ENCODE measurements at places on chromosomes 16 and 17.
A peak's percentile ranks its signal among the peaks of the same experiment; 100 is the strongest.

- DNase-seq, result peak; percentile 84
These were observed 49.4 kb upstream of the GSE1 start for GRCh38 chr16:85563515-85564276.

DNA sequence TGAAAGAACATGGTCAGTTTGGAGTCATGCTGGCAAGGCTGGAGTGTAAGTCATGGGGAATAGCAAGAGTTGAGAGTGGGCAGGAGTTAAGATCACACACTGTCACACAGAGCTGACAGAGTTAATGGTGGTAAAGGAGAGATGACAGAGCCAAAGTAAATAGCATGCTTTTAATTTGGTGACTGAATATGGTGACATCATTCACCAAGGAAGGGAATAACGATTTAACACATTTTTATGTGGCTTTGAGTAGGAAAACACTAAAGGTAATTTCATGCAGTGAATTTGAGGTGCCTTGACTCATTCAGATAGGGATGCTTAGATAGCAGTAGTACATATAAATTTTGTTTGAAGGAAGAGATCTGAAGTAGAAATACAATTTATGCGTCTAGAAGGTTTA lies 42.1 kb downstream of the SYNRG start:
- DNase-seq, result no peak

DNA sequence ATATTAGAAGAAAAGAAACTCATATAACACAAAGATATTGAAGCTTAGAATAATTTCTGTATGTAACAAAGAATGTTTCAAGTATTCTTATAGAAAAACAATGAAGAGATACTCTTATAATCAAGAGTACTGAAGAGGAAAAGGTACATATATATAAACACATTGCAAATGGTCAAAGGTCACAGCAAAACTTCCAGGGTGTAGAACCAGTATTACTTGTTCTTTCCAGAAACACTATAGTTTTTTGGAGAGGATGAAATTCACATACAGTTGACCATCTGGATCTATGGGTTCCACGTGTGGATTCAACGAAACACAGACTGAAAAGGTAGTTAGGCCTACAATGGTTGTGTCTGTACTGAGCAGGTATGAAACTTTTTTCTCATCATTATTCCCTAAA lies 22.6 kb downstream of the PRPSAP1 start:
- DNase-seq, result no peak

GRCh38 chr16:75286389-75286788 lies 35.0 kb upstream of the BCAR1 start:
- no peak for DNase-seq

- DNase-seq, result no peak
These were observed 14.5 kb downstream of the NGFR start for GRCh38 chr17:49509588-49509917.

DNA sequence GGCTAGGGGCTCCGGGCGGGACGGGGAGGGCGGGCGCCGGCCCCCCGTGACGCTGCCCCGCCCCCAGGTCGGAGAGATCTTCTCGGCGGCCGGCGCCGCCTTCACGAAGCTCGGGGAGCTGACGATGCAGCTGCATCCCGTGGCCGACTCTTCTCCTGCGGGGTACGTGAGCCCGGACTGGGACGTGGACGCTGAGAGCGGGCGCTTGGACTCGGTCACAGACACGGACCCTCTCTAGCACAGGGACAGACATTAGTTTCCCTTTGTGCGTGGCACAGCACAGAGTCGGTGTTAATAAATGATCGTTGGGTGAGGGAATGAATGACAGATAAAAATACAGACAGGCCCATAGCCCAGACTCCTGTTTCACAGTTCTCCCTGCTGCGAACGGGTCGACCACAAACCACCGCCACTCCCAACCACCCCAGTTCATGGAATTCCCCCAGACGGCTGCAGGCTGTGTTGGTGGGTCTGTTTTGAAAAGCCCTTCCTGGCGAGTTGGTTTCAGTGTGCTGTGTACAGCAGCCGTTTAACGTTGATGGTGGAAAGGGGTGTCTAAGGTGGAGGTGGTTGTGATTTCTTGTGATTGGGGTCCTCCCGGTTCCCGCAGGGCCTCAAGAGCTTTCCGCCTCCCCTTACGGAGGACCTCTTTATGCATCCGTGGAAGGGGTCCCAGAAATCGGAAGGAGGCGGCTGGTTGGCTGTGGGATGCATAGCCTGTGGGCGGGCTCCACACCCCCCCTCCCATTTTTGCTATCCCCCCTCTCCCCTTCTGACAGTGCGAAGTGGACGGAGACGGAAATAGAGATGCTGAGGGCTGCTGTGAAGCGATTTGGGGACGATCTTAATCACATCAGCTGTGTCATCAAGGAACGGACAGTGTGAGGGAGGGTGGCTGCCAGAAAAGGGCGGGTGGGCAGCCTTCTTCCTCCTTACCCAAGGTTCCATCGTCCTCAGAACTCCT lies 2.9 kb downstream of the RNASEK start:
- peak; percentile 75 for DNase-seq

- DNase-seq, result no peak
These were observed 879.7 kb upstream of the EEF2KMT start for GRCh38 chr16:5977329-5977728.

GRCh38 chr17:6381526-6382465 lies 53.1 kb downstream of the AIPL1 start:
- DNase-seq, result no peak

- no peak for DNase-seq
These were observed 3.8 kb upstream of the TLCD2 start for GRCh38 chr17:1713878-1714426.

GRCh38 chr17:61040666-61041065 lies 359.0 kb upstream of the TBX2 start:
- no peak for DNase-seq

- DNase-seq, result no peak
These were observed at the start of gene SHISA9 for GRCh38 chr16:12901597-12902461. TSS of gene SHISA9 (plus strand) at chr16:12901598.

- no peak for DNase-seq
These were observed 2.1 kb upstream of the MFAP4 start for GRCh38 chr17:19388791-19389785.

GRCh38 chr16:58488531-58488930 lies 11.4 kb upstream of the NDRG4 start:
- no peak for DNase-seq

DNA sequence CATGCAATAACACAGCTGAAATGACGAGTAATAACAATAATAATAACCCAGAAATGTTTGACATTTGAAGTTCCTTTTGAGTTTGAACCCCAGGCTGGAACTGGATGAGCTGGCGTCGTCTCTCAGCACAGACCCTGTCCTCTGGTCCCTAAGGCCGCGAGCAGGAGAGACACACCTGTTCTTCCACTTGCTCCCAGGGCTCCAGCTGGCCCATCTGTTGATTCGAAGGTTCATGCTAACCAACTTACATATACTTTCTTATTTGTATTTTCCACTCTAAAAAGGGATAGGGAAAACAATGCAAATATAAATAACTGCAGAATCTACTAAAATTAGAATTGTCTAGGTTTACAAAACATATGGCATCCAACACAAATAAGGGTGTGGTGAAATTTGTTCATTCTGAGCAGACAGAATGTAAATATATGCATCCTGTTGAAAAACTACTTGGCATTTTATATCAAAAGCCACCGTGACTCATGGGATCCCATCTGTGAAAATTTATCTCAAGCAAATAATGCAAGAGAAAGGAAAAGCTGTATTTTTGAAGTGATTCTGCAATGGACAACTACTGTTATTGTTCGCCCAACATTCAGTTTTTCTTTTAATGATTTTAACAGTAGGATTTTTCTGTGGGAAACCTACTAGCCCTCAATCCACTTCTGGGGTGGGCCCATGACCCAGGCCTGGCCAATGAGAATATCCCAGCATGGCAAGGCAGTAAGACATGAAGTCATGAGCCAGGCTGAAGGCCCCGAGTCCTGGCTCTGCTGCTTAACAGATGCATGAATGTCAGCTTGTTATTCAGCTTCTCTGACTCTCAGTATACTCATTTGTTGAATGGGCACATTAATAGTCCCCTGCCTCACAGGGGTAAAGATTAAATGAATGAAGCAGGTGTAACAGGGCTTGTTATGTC lies 13.2 kb upstream of the RGS9 start:
- no peak for DNase-seq

- no peak for DNase-seq
These were observed 87.4 kb downstream of the ANKRD11 start for GRCh38 chr16:89402962-89403361.

DNA sequence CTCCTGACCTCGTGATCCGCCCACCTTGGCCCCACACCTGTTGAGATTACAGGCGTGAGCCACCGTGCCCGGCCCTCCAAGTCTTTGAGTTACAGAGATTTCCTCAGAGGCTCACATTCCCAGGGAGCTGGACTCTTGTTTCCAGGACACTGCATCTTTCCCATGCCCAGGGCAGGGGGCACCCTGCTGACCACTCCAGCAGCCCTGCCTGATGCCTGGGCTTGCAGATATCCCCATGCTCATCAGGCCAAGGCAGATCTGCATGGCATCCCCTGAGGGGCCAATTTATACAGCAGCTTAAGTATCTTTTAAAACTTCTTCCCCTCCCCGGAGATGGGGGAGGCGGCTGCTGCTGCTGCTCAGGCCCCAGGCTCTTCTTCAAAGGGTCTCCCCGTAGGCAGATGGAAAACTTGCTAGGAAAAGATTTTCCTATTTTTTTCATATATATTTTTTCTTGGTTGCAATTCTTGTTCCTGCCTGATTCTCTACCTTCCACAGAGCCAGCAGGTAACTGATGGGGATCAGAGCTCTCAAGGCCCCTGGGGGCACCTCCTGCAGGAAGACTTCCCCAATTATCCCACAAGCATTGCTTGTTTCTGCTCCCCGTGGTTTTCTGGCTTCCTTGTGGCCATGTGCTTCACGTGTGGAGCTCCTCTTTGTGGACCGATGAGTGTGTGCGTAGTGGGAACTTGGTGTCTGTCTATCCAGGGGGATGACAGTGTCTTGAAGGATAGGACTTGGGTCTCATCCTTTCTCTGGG lies 102.2 kb upstream of the SDK2 start:
- DNase-seq, result no peak

DNA sequence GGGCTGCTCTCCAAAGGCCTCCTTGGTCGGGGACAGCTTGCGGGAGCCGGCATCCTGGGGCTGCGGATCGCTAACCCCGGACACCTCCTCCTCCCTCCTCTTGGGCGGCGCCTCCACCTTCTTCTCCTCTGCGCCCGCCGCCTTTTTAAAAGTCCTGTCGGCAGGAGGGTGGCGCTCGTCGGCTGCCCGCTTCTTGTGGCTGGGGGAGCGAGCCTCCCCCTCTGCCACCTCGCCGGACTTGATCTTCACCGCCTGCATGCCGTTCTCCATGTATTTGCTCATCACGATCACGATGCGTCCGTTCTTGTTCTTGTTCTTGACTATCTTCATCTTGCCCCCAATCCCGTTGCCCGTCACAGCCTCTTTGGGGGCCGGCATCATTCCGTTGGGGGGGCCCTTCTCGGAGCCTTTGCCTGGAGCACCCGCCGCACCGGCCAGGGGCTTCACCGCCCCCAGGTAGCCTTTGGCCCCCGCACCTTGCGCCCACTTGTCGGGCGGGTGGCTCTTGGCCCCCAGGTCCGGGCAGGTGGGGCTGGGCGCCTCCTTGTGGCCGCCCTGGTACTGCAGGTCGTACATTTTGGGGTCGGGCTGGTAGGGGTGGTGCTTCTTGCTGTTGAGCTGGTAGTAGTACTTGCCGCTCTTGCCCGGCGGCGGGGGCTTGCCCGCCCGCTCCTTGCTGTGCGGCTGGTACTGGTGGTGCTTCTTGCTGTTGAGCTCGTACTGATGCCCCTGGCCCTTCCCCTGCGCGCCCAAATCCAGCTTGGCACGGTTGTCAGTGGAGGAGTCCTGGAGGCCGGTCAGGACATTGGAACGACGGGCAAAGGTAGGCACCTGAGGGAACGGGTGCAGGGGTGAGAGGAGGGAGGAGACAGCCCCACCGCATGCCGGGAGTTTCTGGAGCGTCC lies 4.4 kb downstream of the CBX4 start:
- no peak for DNase-seq

- DNase-seq, result no peak
These were observed 8.8 kb upstream of the KRT31 start for GRCh38 chr17:41406205-41406604.

DNA sequence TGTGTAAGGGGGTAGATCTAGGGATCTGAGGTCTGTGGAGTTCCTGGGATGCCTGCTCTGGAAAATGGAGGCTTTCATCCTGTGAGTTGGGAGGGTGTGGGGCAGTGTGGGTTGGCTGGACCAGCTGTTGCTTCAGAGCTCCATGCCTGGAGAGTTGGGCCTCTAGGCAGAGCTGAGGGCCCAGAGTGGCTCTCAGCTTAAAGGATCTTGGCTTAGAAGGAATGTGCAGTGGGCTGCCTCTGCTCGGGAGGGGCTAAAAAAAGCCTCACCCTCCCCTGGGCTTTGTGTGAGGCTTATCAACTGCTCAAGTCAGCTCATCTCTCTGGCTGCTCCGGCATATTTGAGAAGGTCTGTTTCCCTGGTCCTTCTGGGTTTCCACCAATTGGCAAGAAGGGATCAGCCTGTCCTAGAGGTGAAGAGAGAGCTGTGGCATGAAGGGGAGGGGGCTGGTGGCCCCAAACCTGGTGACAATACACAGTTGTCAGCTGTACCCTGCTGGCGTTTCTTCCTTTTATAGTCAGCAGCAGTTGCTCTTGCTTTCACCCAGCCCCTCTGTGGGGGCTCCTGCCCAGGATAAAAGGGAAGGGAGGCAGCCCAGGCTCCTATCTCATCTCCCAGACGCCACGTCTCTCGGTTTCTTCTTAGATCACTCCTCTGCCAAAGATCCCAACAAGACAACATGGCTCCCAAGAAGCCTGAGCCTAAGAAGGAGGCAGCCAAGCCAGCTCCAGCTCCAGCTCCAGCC lies at the start of gene MYL4:
TSS of gene MYL4 (plus strand) at position 605 of the 745 bp plus-strand sequence. CDS start at position 680, 75 bp downstream.
- DNase-seq, result no peak

DNA sequence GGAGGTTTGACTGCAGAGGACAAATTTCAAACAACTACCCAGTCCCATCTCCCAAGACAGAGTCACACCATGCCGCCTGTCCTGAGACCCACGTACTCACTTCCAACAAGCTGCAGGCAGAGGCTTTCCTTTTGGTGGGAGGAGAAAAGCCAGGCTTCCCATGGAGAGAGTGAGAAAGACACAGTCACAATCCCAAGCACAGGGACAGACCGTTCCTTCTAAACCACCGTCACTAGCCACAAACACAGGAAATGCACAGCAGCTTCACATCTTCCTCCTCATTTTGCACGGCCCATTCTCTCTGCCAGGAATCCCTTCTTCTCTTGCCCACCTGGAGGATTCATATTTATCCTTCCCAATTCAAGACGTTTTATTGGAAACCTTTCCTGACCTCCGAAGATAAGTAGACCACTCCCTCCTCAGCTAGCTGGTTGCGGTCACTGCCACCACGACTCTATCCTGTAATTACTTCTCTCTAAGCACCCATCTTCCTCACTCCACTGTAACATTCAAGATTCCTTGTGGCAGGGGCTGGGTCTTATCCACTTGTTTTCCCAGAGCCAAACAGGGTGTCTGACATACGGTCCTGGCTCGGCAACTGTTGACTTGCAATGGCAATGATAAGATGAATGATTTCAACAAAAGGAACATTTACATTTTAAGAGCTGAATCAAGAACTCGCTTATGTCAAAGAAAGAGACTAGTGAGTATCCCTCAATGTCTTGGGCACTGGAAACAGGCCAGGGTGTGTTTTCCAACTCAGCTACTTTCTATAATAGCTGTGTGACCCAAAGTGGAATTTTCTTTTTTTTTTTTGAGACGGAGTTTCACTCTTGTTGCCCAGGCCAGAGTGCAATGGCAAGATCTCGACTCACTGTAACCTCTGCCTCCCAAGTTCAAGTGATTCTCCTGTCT lies 87.6 kb downstream of the XYLT1 start:
- DNase-seq, result no peak

Measured in tibial artery (tissue), 4 donors.